ENCODE measurements at places on chromosomes 7 and 10. TPM values are rescaled to one million over a fixed set of nuclear protein-coding genes. Genes with fewer than 3 reads are reported as not detected.

The BMI1 gene
- total RNA-seq, result 30.3 TPM

The DNAJB9 gene
- total RNA-seq, result 13.3 TPM

The DRGX gene
- not detected for total RNA-seq

DNA sequence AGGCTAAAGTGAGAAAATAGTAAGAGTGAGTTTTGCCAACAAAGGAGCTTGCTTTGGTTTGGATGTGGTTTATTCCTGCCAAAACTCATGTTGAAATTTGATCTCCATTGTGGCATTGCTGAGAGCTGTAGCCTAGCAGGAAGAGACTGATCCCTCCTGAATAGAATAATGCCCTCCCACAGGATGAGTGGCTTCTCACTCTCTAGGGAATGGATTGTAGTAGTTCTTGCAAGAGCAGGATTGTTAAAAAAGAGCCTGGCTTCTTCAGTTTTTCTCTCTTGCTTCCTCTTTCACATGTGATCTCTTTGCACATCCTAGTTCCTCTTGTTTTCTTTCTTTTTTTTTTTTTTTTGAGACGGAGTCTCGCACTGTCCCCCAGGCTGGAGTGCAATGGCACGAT is 34.4 kb downstream of the ASAH2 start:
- no peak for DNase-seq

GRCh38 chr7:128353189-128353588 is 8.3 kb downstream of the PRRT4 start:
- no peak for DNase-seq

- DNase-seq, result no peak
Observed at GRCh38 chr7:157861551-157861950, 524.7 kb downstream of the DNAJB6 start.

DNA sequence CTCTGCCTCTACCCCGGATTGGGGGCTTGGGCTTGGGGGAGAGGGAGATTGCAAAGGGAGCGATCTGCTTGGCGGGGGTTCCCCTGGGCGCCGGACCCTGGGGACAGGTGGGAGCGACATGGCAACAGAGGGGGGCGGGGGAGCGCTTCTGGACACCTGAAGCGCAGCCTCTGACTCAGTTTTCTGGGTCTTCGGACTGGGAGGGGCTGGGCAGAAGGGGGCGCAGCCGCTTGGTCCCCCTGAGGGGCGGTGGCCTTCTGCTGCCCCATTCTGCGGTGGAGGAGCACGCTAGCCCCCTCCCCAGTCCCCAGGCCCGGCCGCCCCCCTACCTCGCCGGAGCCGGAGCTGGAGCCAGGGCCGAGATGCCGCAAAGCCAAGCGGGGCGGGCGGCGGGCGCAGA is 380 bp downstream of the NAT16 start:
- no peak for DNase-seq

- DNase-seq, result no peak
Observed at GRCh38 chr7:4845740-4846142, 16.1 kb downstream of the PAPOLB start.

DNA sequence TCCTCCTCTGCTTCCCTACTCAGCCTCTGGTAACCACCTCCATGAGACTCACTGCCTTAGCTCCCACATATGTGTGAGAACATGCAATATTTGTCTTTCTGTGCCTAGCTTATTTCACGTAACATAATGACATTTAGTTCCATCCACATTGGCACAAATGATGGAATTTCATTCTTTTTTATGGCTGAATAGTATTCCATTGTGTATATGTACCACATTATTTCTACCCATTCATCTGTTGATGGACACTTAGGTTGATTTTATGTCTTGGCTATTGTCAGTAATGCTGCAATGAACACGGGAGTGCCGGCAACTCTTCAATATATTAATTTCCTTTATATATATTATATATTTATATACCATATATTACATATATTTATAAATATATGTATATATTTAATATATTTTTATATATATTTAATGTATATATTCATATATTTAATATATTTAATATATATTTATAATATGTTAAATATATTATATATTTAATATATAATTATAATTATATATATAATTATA is 1046.9 kb downstream of the DNAJB9 start:
- no peak for DNase-seq
